Activated T-cell treated with anti-CD3 and anti-CD28 coated beads for 1 hour (primary cell): ENCODE measurements at places on chromosomes 2 and 18.

DNA sequence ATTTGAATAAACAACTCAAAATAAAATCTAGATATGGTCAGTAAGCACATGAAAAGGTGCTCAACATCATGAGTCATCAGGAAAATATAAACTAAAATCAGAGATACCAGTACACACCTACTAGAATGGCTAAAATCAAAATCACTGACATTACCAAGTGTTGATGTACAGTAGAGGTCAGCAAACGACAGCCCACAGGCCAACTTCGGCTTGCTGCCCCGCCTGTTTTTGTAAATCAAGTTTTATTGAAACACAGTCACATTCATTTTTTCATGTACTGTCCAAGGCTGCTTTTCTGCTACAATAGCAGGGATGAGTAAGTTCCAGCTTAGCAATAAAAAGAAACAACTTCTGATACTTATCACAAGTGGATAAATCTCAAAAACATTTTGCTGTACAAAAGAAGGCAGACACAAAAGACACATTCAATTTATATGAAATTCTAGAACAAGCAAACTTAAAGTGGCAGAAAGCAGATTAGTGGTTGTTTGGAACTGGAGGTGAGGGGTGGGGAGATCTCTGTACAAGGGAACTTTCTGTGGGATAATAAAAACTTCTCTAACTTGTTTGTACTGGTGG is 32.1 kb downstream of the TRAK2 start:
- no peak for DNase-seq

DNA sequence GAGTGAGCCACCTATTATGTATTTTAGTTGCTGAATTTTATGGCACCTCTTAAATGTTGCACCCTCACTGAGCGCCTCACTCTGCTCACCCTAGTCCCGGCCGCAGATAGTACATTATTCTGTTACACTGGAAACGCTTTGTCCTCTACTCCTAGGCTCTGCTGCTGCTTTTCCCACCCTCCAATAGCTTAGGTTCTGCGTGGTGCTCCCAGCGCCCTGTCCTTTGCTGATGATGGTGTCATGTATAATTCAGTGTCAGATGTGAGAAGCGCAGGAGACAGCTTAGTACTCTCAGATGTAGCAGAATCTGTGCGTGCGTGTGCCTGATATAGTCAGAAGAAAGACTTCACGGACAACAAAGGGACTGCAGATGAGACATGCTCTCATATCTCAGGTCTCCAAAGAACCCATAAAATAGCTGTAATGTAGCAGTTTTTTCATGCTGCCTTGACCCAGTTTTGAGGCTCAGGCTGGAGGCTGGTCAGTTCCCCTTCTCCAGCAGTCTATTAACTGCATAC is 1.4 kb upstream of the REEP1 start:
- no peak for DNase-seq

- DNase-seq = no peak
Measured at GRCh38 chr2:31082002-31082401, 56.2 kb downstream of the GALNT14 start.

GRCh38 chr2:9782197-9782719 is 61.0 kb upstream of the TAF1B start:
- peak; percentile 43 for DNase-seq

DNA sequence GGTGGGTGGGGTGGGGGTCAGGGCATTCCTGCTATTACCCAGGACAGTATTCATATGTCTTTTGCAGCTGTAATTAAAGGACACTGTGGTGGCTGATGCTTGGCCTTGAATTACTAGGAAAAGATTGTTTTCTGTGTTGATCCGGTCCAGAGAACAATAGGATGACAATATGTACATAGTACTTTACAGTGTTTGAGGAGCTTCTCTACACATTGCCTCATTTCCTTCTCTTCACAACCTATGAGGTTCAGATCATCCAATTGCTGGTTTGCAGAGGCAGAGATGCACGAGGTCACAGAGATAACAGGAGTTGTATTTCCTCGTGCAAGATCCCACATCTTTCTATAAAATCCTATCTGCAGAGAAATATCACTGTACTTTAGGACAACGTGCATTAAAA is 119.5 kb downstream of the LIPG start:
- DNase-seq = no peak

DNA sequence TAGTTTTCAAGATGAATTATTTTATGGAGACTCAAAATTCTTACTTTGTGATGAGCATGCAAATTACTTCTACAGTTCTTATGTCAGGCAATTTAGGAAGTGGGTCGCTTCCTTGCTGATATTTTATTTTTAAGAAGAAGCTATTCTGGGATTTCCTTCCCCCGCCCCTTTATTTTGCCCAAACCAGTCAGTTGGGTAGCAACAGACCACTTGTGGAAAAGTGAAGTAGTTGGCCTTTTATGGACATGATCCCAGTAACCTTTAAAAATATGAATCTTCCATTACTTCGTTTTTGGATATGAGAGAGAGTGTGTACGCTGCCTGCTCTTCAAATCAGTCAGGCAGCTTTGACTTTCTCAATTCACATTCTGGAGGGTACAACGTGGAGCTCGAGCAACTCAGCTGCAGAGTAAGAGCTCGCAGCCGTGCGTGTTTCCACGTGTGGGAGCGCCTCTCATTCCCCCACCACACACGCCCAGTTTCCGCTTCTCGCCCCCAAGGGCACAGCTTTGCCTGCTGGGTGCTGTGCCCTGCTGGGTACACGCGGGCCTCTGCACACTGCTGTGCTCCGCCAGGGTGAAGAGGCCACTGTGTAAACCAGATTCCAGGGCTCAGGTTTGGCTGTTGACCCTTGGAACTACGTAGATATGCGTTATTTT is 92.6 kb downstream of the ITGB1BP1 start:
- DNase-seq = no peak

DNA sequence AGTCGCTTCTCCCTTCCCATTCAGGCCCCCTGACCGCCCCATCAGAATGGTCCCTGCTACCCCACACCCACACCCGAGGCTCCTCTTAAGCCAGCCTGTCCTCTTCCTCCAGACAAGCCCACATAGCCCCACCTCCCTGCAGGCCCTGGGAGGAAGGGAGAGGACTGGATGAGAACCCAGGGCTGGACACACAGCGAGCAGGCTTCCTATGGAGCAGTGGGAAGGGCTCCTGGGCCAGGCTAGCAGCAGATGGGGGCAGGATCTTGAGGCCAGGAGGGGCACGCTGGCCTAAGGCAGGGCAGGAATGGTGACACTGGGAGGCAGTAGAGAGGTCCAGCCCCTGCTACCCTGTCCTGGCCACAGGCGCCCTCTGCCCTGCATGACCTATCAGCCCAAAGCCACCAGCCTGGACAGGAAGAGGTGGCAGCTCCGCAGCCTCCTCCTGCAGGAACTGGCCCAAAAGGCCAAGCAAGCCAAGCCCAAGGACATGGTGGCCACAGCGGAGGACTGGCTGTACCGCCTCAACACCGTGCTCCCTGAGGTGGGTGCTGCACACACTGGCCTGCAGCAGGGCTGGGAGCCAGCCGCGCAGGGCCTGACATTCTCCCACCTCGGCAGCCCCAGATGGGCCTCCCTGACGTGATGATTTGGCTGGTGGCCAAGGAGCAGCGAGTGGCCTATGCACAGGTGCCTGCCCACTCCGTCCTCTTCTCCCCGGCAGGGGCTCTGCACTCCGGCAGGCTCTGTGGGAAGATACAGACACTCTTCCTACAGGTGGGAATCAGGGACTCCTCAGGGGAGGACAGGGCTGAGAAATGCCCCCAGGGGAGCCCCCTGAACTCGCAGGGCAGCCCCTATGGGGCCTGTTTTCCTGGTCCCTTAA is 43.3 kb downstream of the FER1L5 start:
- DNase-seq = no peak

- no peak for DNase-seq
Measured at GRCh38 chr2:188425266-188425665, 133.6 kb downstream of the GULP1 start.
